Common myeloid progenitor, CD34-positive (primary cell): ENCODE measurements at places on chromosomes 6 and 20.

GRCh38 chr6:46933751-46934150 is 12.0 kb upstream of the ADGRF5 start:
- DNase-seq, result no peak

DNA sequence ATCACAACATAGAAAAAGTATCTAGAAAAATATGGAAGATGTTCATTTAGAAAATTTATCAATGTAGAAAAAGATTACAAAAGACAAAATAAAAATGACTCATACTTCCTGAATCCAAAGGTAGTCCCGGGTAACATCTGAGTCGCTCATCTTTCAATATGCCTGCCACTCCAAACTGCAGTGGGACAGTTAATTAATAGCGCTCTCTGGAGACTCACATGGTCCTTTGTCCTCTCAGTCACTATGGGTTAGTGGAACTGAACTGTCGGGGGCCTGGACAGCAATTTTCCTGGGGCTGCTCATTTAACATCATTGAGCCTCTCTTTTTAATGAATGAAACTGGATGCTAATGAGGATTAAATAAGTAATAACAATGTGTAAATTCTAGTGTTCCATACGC is 103.4 kb downstream of the MAP3K4 start:
- DNase-seq, result no peak

- DNase-seq, result no peak
Observed at GRCh38 chr6:26520237-26520849, 17.8 kb upstream of the HMGN4 start.

- no peak for DNase-seq
Observed at GRCh38 chr6:20936949-20937348, 402.7 kb downstream of the CDKAL1 start.
